ENCODE measurements at places on chromosomes 16 and 17.

DNA sequence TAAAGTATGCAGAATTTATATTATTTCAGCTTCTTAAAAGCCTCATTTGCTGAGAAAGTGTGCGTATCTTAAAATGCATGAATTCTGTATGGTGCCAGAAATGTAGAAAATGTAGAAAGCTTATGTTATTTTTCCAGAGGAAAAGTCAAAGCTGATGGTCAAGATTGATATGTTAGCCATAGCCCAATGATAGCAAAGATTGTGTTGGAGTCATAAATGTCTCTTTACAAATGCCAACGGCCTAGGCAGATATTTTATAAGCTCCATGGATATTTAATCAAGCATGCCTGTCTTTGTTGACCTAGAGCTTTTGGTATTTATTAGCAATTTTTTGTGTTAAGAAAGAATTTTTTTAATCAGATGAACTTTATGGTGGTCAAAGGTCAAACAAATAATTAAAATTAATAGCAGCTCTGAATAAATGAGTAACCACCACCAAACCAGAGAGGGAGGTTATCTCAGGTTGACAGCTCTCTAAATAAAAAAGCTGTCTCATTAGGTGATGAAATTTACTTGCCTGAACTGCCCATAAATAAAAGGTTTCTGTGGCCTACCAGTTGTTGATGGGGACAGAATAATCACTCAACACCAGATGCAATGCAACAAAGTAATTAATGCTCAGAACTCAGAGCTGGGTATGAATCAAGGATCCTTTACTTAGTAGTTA is 28.5 kb downstream of the CLEC3A start:
- DNase-seq: no peak

- no peak for DNase-seq
Observed at GRCh38 chr17:17684906-17685774, 3.9 kb downstream of the RAI1 start.

GRCh38 chr16:70681382-70682238 is 4.2 kb downstream of the MTSS2 start:
- no peak for DNase-seq

DNA sequence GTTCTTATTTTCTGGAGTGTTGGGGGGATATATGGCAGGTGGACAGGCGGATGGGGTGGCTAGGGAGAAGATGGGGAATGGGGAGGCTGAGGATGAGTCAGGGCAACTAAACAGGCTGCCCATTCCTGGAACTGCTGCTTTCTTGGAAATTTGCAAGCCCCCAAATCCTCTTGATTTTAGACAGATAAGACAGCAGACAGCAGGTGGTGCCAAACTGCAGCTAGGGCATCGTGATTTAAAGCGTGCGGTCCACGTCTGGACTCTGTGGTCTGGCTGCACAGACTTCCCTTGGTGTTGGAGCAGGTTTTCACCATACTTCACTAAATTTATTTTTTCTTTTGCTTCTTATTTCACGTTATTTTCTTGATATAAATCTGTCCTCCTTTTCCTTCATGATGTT is 10.9 kb upstream of the KRT24 start:
- no peak for DNase-seq

- no peak for DNase-seq
Observed at GRCh38 chr17:11121341-11121985, 119.5 kb upstream of the SHISA6 start.

Data from stimulated activated CD8-positive, alpha-beta memory T cell treated with anti-CD3 and anti-CD28 coated beads, Interleukin-2, amount 100 ng/mL, for 1 hour (primary cell).